ENCODE measurements at places on chromosomes 4 and X.

DNA sequence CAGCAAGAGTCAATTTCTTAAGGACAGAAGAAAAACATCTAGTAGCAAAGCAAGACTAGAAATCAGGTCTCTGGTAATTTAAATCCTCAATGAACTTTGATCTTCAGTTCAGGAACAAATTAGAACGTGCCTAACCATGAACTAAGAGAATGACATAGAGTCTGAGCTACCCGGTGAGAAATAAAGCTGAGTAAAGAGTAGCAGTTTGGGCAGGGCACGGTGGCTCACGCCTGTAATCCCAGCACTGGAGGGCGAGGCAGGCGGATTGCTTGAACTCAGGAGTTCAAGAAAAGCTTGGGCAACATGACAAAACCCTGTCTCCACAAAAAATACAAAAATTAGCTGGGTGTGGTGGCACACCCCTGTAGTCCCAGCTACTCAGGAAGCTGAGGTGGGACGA is 37.7 kb downstream of the ACE2 start:
- DNase-seq = no peak

DNA sequence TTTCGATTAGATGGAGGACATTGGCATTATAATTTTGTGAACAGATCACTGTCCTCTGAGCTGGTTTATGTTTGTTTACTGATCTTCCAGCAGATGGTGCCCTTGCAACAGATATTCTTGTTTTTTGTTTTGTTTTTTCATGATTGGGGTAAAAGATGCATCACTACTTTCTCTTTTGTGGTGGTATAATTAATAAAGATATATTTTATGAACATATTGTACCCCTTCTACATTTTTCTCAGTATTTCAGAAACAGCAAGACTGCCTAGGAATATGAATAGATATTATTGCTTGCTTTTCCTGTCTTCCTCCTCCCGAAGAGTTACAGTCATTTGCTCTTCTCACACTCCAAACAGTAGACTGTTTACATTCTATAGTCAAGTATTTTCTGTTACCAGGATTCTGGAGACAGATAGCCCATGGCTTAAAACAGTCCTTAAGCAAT is 905.2 kb downstream of the TRAM1L1 start:
- DNase-seq = no peak

DNA sequence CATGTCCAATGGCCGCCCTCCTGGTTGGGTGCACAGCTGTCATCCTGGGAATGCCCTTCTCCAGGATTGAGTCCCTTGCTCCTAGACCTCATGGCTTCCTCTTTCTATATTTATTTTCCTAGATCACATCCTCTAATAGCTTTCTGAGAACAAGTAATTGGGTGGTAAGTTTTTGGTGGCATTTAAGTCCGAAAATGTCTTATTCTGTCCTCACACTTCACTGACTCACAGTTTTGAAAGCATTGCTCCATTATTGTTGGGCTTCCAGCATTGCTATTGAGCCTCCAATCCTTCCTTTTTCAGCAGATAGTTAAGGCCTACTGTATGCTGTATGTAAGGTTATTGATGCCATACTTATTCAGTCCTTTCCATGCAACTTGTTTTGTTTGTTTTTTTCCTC is 25.9 kb downstream of the PGM2 start:
- DNase-seq = no peak

DNA sequence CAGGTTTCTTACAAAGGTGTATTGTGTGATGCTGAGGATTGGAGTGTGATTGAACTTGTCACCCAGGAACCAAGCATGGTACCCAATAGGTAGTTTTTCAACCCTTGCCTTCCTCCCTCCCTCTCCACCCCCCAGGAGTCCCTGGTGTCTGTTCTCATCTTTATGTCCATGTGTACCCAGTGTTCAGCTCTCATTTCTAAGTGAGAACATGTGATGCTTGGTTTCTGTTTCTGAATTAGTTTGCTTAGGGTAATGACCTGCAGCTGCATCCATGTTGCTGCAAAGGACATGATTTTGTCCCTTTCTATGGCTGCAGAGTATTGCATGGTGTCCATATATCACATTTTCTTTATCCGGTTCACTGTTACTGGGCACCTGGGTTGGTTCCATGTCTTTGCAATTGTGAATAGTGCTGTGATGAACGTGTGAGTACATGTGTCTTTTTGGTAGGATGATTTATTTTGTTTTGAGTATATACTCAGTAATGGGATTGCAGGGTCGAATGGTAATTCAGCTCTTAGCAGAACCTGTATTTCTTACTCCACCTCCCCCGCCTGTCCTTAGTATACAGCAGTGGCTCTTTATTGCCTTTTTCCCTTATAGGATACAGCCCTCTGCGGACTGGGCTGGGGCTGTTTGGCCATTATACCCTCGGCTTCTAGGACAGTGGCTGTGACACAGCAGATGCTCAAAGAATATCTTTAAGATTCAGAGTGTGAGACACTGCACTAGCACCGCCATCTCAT is 145.4 kb downstream of the PTTG2 start:
- no peak for DNase-seq

DNA sequence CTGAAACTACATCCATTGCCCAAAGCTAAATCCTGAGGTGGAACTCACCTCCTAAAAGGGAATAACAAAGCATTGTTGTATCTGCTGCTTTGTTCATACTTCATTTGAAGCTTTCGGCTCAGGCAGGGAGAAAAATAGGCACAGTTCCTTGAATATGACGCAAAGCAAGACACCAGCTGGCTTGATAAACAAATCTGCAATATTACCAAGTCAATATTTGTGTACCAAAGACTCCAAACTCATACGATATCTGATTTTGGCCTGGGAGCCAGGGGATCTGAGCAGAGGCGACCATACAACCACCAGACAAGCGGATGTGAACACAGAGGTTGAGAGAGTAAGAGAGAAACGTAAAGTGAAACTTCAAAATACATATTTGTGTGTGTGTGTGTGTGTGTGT is 34.8 kb upstream of the RAP1GDS1 start:
- DNase-seq = no peak

DNA sequence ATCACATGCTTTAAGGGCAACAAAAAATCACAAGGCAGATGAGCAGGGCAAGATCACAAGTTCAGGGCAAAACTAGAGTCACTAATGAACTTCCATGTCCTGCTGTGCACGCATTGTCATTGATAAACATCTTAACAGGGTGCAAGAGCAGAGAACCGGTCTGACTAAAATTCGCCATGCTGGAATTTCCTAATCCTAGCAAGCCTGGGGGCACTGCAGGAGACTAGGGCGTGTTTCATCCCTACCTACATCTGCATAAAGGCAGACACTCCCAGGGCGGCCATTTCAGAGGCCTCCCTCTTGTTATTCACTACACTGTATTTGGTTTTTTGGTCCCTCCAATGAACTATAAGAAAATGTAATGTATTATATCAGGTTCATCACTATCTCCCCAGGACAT is 203.6 kb downstream of the ARHGEF9 start:
- DNase-seq = no peak
